ENCODE measurements at places on chromosomes 6 and 20.

DNA sequence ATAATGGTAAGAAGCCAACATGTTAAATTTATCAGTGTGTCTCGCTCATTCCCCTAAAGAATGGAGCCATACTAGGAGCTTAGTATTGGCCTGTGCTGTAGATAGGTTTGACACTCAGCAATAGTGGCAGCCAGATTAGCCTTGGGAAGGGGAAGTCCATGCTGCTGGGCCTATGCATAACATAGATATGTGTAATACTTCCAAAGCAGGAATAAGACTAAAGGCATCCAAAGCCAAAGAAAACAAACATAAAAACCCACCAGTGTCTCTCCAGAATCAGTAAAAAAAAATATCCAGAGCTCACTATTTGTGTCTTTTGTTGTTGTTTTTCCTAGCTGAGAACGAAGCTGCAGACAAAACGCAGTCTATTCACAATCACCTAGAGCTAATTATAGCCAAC lies 104.2 kb upstream of the STXBP5 start:
- no peak for DNase-seq

DNA sequence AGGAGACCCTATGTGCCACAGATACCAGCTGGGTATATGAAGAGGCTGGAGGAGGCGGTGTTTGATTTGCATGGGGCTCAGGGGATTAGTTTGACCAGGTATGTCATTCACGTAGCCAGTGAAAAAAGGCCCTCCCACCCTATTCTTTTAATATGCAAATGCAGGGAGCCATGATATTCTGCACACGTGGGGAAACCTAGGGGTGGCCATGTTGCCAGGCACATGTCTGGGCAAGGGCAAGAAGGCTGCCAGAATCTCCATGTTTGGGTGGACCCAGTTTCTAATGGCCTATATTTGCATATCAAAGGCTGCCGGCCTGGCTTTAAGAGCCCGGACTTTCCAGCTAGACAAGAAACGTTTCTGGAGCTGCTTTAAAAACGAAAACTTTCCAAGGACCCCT lies 60.4 kb downstream of the SOX4 start:
- DNase-seq, result no peak

GRCh38 chr20:1508574-1508973 lies 17.4 kb upstream of the SIRPB2 start:
- DNase-seq, result no peak

- DNase-seq, result no peak
These were observed 237.8 kb downstream of the TBX18 start for GRCh38 chr6:84526631-84527030.

GRCh38 chr6:2790588-2791449 lies 25.6 kb downstream of the WRNIP1 start:
- peak; percentile 47 for DNase-seq

- DNase-seq, result no peak
These were observed 29.0 kb downstream of the CEBPB start for GRCh38 chr20:50219600-50219999.

- no peak for DNase-seq
These were observed 67.8 kb upstream of the SMIM29 start for GRCh38 chr6:34316431-34317171.

DNA sequence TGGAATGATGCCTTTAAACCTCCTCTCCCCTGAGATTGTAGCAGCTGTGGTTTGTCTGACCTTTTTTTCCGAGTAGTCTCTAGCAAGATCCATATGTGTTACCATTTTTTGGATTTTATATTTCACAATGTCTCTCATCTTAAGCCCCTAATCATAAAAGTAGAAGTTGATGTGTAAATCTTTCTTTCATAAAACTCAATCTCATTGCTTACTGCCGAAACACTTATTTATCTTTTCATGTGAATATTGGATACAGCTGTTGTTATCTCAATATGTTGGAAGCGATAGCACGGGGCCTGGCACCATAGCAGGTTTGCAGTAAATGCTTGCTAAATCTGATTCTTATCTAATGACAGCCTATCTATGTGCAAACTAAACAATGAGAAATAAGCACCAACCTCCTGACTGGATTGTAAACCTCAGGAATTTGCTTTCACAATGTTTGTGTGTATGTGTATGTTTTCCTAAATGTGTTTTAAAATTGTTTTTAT lies 14.2 kb downstream of the SMPDL3A start:
- DNase-seq, result no peak

- DNase-seq, result no peak
These were observed at the start of gene TRAPPC3L for GRCh38 chr6:116545651-116546050. TRAPPC3L (minus strand) TSS chr6:116545684; CDS start chr6:116545514, 170 bp downstream.

- peak; percentile 93 for DNase-seq
These were observed 4.9 kb upstream of the ARMC12 start for GRCh38 chr6:35731736-35732532.

- no peak for DNase-seq
These were observed 219.7 kb downstream of the UNC5CL start for GRCh38 chr6:40819182-40819834.

- DNase-seq, result no peak
These were observed 27.3 kb downstream of the PDRG1 start for GRCh38 chr20:31924561-31924960.

DNA sequence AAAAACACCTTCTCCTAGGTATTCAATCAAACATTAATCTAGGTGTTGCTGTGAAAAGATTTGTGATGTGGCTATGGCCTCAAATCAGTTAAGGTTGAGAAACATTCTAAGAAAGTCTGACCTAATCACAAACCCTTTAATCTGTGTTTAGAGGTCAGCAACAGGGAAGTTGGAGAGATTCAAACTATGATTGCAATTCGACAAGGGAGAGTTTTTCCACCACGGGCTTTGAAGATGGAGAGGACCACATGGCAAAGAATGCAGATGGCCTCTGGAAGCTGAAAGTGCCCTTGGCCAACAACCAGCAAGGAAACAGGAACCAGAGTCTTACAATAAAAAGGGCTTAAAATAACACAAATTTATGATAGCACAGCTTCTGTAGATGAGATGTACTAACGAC lies 29.6 kb upstream of the LGSN start:
- no peak for DNase-seq

DNA sequence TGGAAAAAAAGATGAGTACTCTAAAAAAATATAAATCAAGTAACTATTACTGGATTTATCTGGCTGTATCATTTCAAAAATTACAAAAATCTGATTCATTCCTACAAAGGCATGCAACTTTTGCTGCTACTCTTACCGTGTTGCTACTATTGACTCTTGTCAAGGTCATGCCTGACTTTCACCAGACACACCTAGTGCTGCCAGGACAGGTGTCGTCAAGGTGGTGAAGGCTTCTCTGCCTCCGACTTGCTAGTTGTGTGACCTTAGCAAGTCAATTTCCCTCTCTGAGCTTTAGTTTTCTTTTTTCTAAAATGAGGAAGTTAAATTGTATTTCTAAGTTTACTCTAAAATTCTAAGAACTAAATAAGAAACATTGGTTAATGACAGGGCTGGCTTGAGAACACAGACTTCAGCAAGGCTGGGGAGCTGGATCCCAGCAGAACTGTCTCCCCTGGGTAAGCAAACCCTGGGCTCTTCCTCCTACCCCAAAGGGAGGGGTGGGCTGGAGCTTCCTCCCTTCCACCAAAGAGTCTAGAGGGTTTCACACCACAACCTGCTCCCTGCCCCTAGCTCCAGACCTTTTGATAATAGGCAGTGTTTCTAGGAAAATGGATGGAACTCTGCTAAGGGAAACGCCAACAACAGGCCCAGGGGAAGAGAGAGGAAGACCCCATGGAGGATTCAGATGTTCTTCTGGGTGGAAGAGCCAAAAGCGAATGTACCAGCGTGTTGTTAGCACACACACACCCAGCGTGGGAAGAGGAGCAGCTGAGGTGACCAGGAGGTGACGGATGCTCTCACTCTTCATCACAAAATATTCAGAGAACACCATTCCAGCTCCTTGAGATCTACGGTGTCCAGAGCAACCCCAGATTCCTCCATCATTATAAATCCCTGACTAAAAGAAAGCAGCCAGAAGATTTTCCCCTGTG lies 47.9 kb upstream of the CITED2 start:
- DNase-seq, result no peak

DNA sequence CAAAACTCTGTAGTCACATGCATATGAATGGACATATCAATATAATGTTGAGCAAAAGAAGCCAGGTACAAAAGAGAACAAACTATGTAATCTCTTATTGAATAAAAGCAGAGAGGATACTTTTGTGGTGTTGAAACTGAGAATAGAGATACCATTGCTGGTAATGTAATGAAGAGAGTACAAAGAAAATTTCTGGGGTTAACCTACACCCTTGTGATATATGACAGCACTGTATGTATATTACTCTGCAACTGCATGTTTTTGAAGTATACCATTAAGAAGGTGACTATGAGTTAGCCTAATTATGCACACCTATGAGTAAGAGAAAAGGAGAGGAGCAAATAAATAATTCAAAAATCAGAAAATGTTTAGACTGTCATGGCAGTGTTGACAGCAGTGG lies 268.8 kb upstream of the DEFB112 start:
- DNase-seq, result no peak

DNA sequence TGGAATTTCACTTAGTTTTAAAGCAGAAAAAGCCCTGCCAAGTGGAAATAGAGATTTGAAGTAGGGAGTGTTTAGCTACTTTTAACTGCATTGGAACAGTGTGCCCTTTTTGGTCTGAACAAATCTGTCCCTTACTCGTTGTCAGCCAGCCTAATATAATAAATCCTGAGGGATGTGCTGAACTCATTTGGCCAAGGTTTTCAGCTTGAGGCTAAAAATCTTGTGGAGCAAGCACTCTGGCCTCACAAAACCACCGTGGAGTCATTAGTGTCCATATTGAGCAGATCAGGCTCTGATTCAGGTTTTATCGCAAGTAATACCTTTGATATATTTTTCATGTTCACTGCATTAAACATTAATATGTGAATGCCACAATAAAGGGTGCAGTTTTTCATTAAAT lies 383.5 kb downstream of the FRK start:
- DNase-seq, result no peak

DNA sequence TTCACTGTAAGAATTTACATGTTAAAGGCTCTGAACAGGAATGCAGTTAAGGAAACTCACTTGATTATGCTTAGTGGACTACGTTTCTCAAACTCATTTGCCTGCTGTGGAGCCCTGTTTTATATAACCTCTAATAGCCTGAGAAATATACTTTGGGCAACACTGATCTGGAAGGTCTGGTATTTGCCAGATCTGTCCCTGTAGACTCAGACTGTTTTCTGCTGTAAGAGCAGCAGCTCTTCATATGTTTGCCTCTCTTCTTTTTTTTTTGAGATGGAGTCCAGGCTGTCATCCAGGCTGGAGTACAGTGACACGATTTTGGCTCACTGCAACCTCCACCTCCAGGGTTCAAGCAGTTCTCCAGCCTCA lies 10.1 kb downstream of the TTPAL start:
- DNase-seq, result no peak

DNA sequence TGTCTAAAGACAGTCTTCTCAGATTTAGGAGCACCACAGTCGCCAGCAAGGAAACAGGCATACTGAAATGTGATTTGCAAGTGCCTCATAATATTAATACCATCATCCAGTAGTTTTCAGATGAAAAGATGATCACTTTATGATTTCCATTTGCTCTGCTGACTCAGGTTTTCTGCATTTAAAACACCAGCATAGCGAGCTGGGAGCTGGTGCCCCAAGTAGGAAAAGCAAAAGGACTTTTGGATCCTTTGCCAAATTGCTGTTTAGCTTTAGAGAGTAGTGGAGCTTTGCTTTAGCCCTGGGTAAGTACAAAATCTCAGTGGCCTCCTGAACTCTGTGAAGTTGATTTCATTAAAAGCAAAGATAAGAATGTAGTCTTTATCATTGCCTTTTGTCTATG lies 78.5 kb downstream of the JAG1 start:
- no peak for DNase-seq

- DNase-seq, result no peak
These were observed 82.4 kb downstream of the MAP3K4 start for GRCh38 chr6:161073930-161074329.

DNA sequence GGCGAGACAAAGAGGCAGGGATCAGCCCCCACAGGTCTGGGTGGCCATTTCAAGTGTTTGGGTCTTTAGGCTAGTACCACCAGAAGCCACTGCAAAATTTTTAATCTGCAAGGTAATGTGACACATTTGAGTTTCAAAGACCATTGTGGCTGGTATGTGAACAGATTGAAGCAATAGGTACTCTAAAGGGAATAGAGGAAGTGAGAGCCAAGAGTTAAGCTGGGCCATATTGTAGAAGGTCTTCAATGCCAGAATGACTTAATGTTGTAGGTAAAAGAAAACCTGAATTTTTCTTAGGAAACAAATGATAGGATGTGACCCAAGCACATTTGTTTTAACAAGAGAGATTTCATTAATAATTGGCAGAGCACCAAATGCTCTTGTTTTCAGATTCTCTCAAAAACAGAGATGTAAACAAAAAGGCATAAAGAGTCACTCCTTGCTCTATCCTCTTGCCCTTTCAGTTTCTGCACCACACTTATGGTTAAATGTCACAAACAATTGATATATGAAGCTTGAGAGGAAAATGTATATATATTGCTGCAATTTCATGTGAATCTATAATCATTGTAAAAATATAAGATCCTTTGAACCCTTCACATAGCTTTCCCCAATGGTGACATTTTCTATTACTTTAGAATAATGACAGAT lies 307.1 kb upstream of the PLN start:
- no peak for DNase-seq

DNA sequence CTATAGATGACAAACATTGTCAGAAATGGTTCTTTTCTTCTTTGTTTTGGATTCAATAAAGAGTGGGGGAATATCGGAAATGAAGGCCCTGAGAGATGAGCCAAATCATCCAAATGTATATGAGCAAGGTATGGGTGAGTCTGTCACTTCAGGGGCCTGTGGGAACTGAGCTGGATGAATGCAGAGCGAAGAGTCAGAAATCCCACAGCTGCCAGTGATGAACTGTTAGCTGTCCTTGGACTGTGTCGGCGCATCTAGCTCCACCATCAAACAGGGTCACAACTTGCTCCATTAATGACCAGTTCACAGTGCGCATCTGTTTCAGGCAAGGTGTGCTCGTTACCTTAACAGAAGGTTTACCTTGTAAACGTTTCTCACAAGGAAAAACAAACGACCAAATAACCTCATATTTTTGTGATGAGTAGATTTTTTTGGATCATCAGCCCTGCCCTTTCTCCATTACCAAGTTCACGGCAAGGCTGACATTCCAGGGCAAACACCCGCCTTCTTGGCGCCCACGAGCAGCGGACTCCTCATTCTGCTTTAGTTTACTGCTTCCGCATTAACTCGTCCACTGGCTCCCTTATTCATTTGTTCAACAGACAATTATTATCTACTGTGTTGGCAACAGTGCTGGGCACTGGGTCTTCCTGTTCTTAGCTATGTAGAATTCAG lies 15.0 kb upstream of the CCN6 start:
- no peak for DNase-seq

DNA sequence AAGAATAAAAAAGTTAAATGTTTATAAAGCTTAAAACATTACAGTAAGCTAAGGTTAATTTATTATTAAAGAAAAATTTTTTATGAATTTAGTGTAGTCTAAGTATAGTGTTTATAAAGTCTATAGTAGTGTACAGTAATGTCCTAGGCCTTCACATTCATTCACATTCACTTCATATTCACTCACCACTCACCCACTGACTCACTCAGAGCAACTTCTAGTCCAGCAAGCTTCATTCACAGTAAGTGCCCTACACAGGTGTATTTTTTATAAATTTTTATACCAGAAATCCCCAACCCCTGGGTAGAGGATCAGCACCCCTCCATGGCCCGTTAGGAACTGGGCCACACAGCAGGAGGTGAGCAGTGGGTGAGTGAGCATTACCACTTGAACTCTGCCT lies 24.3 kb upstream of the ADGRF1 start:
- no peak for DNase-seq
